Mammary epithelial cell (primary cell): ENCODE measurements at places on chromosomes 1 and 21. TPM values are rescaled to one million over a fixed set of nuclear protein-coding genes. Genes with fewer than 3 reads are reported as not detected.

DNA sequence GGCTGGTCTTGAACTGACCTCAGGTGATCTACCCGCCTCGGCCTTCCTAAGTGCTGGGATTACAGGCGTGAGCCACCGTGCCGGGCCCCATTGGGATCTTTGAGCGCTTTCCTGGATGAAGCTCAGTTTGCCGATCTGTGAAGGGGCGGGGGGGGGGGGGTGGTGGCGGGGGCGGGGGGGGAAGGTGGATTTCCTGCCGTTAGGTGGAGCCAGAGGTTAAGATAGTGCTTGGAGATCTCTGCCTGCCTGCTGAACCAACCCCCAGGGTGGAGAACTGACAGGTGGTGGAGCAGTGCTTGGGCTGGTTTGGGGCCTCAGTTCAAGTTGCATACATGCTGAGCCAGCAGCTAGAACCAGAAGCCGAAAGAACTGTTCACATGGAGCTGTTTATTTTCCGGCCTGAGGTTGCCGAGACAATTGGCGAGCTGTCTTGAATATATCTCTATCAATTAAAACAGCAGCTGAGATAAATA lies 1.7 kb downstream of the TMCC2 start:
- peak; percentile 58 for DNase-seq

- no peak for DNase-seq
Measured at GRCh38 chr1:178023181-178023618, 53.3 kb upstream of the SEC16B start.

- no peak for DNase-seq
Measured at GRCh38 chr1:18161690-18162089, 54.1 kb downstream of the IGSF21 start.

- no peak for DNase-seq
Measured at GRCh38 chr1:183236158-183236725, 50.2 kb downstream of the LAMC2 start.

DNA sequence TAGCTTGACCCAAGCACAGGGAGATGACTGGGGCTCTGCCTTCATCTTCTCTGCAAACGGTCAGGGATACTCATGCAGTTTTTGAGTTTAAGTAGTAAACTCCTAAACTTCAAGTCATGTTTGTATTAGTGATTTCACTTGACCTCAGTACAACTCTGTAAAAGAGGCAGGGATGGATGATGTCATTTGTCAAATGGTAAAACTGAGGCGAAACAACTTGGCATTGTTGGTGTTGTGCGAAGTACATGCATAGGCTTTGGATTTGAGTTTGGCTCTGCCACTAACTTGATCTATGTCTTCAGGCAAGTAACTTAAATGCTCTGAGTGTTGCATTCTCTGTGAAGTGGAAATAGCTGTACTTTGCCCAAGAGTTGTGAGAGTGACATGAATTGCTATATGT lies 42.7 kb downstream of the WNT4 start:
- DNase-seq, result no peak

GRCh38 chr21:16509476-16509875 lies 779.7 kb downstream of the USP25 start:
- no peak for DNase-seq

Gene CDC42
- 414 TPM for total RNA-seq

Gene SLC30A2
- not detected in 2 replicates for total RNA-seq

GRCh38 chr1:97084546-97084945 lies 363.0 kb downstream of the PTBP2 start:
- DNase-seq, result peak; percentile 31

- no peak for DNase-seq
Measured at GRCh38 chr1:17423781-17424245, 15.7 kb downstream of the RCC2 start.

DNA sequence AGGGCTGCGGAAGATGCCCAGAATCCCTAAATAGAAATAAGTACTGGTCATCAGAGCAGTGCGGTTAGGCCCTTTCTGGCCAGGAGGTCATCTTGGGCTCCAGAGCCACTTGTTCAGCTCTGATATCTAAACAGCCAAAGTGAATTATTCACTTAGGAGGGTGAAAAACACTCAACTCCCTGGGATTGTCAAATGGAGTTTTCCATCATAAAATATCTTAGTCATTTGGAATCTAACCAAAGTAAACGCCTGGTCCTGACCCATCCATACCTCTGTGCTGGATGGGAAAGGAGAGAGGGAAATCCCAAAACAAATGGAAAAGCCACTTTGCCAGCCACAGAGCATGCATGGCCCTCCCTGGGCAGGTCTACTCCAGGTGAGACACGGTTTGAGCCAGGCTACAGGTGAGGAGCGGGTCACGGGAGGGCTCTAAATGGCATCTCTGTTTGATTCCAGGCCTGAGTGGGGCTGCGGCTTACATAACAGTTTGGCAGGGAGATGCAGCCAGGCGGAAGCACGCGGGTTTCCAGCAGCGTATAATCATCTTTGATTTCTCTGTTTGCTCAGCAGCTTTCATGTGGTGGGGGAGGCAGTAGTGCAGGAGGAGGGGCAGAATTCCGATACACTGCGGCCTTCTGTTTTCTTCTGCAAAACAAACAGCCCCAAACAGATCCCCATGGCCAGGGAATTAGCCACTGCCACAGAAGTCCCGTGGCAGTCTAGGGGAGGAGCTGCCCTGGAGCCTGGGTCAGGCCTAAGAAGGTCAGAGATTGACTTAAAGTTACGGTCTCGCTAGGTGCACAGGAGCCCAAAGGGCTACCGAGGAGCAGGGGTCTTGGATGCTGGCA lies 59.1 kb upstream of the ZNF648 start:
- peak; percentile 66 for DNase-seq

- DNase-seq, result peak; percentile 72
Measured at GRCh38 chr1:61424382-61424781, 300.6 kb downstream of the TM2D1 start.

- DNase-seq, result no peak
Measured at GRCh38 chr1:36322041-36322785, 1.2 kb downstream of the EVA1B start.

GRCh38 chr21:38244407-38244787 lies 12.4 kb upstream of the KCNJ15 start:
- no peak for DNase-seq

- no peak for DNase-seq
Measured at GRCh38 chr1:64705591-64705990, 39.3 kb upstream of the RAVER2 start.

GRCh38 chr1:117702654-117703053 lies 96.8 kb downstream of the TENT5C start:
- DNase-seq, result no peak

Gene GJA9
- total RNA-seq, result 0.21 TPM in 1 of 2 replicates, not detected in the other

Gene FCRL1
- total RNA-seq, result not detected

DNA sequence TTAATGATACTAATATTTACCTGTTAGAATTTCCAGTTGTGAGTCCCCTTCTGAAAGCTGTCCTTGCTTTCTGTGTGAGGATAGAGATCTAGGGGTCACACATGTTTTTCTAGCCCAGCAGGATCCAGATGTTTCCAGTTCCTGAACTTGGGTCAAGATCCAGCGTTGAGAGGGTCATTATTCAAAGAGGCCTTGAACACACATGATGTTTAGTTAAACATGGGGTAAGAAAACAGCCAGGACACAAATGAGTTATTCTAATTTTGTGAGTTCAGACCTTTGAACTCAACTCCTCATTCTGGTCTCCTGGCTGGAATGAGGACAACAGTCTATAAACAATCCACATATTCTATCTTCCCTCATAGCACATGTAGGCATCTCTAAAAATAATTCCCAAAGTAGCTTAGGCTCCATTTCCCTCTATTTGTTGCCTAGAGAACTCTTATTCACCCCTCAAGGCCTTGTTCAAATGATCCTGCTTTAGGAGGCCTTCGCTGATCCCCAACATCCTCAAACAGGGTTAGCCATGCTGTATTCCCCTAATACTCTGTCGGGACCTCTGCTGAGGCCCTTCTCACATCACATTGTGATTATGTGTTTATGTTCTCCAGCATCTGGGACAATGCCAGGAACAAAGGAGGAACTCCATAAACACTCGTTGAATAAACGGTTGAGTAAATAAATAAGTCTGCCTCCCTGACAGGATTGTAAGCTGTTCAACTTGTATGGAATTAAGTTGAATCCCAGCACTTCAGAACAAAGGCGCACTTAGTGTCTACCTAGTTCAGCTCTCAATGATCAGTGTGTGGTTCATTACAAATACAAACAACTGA lies 15.0 kb upstream of the KCNN3 start:
- DNase-seq, result no peak

GRCh38 chr1:206066479-206067171 lies 13.7 kb downstream of the RHEX start:
- DNase-seq, result no peak
